Osteocyte (in vitro differentiated cells): ENCODE measurements at places on chromosomes 1 and 21. TPM values are rescaled to one million over a fixed set of nuclear protein-coding genes. Genes with fewer than 3 reads are reported as not detected.
A peak's percentile ranks its signal among the peaks of the same experiment; 100 is the strongest.

GRCh38 chr1:8378981-8379470 is 61.1 kb downstream of the SLC45A1 start:
- H3K27ac ChIP-seq = no peak overlapping the region
- no peak for DNase-seq
- H3K27me3 ChIP-seq = no peaks in the 10 kb centered on the region
- no peak overlapping the region for H3K4me3 ChIP-seq

- H3K4me3 ChIP-seq = no peak overlapping the region
- H3K27ac ChIP-seq = peak overlapping the region; percentile 93
- DNase-seq = no peak
- peaks cover 56% of the 10 kb centered on the region for H3K36me3 ChIP-seq
- H3K4me1 ChIP-seq = peaks cover 34% of the 10 kb centered on the region
Observed at GRCh38 chr1:68188060-68188538, 44.2 kb downstream of the WLS start.

DNA sequence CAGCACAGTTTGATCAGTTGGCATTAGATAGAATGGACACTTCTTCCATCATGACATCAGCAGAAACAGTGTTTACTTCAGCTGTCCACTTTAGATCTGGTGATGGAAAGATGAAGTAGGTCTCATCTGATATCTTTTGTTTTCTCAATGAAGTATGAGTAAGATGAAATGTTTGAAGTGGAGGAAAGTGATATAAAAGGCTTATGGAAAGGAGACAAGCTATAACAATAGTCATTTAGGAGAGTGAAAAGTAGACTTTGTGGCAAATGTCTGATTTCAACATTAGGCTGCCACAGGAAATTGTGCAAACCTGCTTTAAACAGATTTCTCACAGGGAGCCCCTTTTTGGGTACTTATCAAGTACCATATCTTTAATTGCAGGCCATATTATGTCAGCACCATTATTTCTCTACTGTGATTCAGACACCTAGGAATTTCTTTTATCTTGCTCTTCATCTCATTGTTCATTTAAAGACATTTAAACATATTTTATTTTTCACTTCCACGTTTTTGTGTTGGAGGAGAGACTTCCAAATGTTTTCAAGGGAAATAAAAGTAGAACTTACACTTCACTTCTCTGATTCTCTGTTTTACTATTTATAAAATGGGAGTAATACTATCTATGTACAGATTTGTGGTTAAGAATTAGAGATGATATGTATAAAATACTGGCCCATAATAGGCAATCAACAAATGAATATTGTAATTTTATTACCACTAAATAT is 18.1 kb downstream of the PDC start:
- no peak for DNase-seq
- no peaks in the 10 kb centered on the region for H3K36me3 ChIP-seq
- H3K27ac ChIP-seq = no peak overlapping the region
- no peak overlapping the region for H3K4me3 ChIP-seq

DNA sequence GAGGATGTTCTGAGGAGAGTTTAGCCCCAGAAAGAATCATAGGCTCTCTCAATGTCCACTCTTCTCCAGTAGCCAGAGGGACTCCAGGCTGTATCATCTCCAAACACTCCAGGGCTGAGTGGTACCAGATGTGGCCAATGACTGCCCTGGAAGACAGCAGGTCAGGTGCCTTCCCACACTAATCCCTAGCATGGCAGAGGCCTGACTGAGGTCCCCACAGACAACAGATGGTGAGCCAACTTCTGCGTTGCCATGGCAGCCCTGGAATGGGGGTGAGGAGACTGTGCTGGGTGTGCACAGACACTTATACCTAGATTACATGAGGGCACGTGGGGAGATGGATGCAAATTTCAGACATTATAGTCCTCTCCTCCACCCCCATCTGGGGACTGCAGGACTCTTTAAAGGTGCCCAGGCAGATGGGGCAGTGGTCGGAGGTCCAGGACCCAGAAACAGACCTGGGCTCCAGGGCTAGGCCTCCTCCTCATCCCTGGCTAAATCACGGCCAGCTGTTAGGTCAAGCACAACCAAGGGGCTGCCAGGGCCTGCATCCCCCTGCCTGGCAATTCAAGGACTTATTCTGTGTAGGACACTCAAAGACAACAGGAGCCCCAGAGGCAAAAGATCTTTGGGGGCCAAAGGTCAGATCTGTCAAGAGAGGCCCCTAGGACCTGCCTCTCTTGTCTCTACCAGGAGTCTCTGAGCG is 42.9 kb downstream of the CAMK2N1 start:
- no peaks in the 10 kb centered on the region for H3K4me1 ChIP-seq
- no peak overlapping the region for H3K4me3 ChIP-seq
- no peak overlapping the region for H3K27ac ChIP-seq
- peaks cover 16% of the 10 kb centered on the region for H3K27me3 ChIP-seq

DNA sequence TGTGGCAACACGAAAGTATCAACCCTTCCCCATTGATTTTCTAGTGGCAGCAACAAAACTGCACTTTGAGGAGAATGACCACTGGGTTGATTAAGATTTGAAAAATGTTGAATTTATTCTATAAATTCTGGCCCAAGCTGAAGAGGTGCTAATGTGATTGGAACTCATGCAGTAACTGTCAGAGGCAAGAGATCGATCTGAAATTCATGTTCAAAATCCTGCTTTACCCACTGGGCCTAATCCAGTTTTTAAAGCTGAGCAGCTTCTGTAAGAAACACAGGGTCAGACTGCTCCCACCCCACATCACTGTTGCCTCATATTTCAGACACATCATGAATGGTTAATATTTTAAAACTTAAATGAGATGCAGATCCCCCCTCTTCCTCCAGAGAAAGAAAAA is 617.5 kb upstream of the BEND5 start:
- H3K27me3 ChIP-seq = no peaks in the 10 kb centered on the region
- H3K27ac ChIP-seq = no peak overlapping the region
- no peak for DNase-seq

GRCh38 chr1:49408346-49408745 is 615.4 kb downstream of the AGBL4 start:
- H3K27me3 ChIP-seq = no peaks in the 10 kb centered on the region
- DNase-seq = no peak
- H3K36me3 ChIP-seq = no peaks in the 10 kb centered on the region
- H3K4me1 ChIP-seq = no peaks in the 10 kb centered on the region
- H3K4me3 ChIP-seq = no peak overlapping the region

- H3K27me3 ChIP-seq = peaks cover 7% of the 10 kb centered on the region
- no peaks in the 10 kb centered on the region for H3K36me3 ChIP-seq
- H3K4me3 ChIP-seq = no peak overlapping the region
- DNase-seq = no peak
- H3K4me1 ChIP-seq = no peaks in the 10 kb centered on the region
- H3K27ac ChIP-seq = no peak overlapping the region
Observed at GRCh38 chr1:45456531-45456930, 34.4 kb downstream of the TESK2 start.

GRCh38 chr1:111154021-111154999 is 14.3 kb downstream of the CEPT1 start:
- no peak overlapping the region for H3K4me3 ChIP-seq
- no peak for DNase-seq
- H3K36me3 ChIP-seq = peaks cover 64% of the 10 kb centered on the region
- H3K27me3 ChIP-seq = no peaks in the 10 kb centered on the region

DNA sequence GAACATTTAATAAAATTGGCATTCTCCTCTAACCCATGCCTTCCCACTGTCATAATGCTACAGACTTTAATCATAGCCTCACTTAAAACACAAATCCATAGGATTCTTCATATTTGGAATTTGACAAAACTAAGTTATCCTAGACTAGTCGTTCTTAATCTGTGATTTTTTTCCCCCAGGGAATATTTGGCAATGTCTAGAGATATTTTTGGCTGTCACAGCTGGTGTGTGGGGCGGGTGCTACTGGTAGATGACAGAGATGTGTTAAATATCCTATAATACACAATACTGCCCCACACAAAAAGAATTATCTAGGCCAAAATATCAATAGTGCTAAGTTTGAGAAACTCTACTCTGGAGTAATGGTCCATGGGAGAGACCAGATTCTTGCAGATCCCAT is 95.8 kb upstream of the HMGB4 start:
- H3K36me3 ChIP-seq = no peaks in the 10 kb centered on the region
- H3K27ac ChIP-seq = no peak overlapping the region
- no peaks in the 10 kb centered on the region for H3K27me3 ChIP-seq
- DNase-seq = no peak
- no peaks in the 10 kb centered on the region for H3K4me1 ChIP-seq
- no peak overlapping the region for H3K4me3 ChIP-seq

DNA sequence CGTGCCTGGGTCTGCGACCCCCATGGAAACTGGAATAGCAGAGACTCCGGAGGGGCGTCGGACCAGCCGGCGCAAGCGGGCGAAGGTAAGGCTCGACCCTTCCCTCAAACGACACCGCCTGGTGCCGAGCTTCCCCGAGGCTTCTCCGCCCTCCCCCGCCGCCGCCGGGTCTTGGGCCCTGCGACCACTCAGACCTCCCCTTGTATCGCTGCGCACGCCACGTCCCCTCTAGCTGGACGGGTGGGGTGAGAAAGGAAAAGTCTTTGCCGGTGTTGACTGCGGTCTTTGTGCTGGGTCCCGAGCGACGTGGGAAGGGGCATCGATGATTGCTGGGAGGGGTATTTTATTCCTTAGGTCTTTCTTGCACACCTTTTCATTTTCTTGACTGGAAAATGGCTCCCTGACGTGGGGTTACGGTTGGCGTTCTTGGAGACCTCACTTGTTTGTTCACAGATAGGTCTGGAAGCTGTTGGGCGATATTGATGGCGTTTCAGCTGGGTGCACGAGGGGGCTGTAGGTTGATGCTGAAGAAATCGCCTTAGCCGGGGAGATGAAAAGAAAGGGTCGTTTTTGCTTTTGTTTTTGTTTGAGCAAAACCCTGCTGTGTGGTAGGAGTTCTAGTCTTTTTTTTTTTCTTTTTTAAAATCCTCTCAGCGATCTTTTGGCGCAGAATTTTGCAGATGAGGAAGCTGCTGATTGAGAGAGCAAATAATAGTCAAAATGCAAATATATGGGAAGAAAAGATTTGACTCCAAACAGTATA is 776 bp downstream of the KDM1A start:
- H3K27me3 ChIP-seq = no peaks in the 10 kb centered on the region
- peaks cover 40% of the 10 kb centered on the region for H3K4me1 ChIP-seq
- H3K4me3 ChIP-seq = peak overlapping the region; percentile 94
- peak overlapping the region; percentile 93 for H3K27ac ChIP-seq
- DNase-seq = no peak
- peaks cover 10% of the 10 kb centered on the region for H3K36me3 ChIP-seq

DNA sequence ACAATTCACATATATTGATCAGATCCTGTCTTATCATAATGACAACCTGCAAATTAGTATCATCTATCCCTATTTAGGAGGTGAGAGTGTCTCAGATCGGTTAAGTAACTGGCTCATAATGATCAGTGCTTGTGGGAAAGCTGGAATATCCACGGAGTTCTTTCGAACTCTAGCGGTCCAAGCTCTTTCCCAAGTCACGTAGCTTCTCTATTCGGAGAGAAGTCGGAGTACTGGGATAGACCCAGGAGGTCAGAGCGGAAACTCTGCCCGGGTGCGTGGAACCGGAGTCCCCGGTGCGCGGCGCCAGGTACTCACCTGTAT is 339 bp downstream of the PTGS2 start:
- H3K4me3 ChIP-seq = peak overlapping the region; percentile 98
- H3K27me3 ChIP-seq = no peaks in the 10 kb centered on the region
- H3K27ac ChIP-seq = peak overlapping the region; percentile 99
- H3K4me1 ChIP-seq = peaks cover 22% of the 10 kb centered on the region
- no peak for DNase-seq
- H3K36me3 ChIP-seq = peaks cover 3% of the 10 kb centered on the region

DNA sequence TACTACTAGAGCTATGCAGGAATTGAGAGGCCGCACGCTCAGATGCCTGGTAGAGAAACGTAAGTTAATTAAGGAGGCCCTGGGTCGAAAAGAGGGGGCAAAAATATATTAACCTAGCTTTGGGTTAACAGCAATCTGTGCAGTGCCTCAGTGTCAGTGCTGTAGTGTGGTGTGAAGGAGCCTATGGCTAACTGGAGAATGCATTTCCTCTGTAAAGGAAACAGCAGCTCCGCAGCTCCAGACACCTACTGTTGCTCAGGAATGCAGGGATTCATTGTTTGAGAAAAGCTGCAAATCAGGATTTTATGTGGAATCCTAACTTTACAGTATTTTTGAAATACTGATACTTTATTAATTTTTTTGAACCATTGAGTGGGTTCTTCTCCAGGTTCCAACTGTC is 18.4 kb downstream of the VANGL1 start:
- peaks cover 13% of the 10 kb centered on the region for H3K4me1 ChIP-seq
- DNase-seq = no peak
- H3K4me3 ChIP-seq = no peak overlapping the region
- H3K36me3 ChIP-seq = peaks cover 22% of the 10 kb centered on the region
- H3K27ac ChIP-seq = no peak overlapping the region

- no peaks in the 10 kb centered on the region for H3K36me3 ChIP-seq
- no peak for DNase-seq
- H3K27ac ChIP-seq = no peak overlapping the region
- H3K4me1 ChIP-seq = no peaks in the 10 kb centered on the region
- no peak overlapping the region for H3K4me3 ChIP-seq
Observed at GRCh38 chr1:79694241-79694640, 687.7 kb upstream of the ADGRL4 start.

Gene ANKRD34A
- 1.1 and 1.2 TPM in 2 replicates for total RNA-seq

Gene DNAI4
- 8.9 and 10.0 TPM in 2 replicates for total RNA-seq

Gene HMCN1
- total RNA-seq = 91.4 and 95.9 TPM in 2 replicates
